NCI-H1930 (cell line): ENCODE measurements at places on chromosomes 11 and 22.

DNA sequence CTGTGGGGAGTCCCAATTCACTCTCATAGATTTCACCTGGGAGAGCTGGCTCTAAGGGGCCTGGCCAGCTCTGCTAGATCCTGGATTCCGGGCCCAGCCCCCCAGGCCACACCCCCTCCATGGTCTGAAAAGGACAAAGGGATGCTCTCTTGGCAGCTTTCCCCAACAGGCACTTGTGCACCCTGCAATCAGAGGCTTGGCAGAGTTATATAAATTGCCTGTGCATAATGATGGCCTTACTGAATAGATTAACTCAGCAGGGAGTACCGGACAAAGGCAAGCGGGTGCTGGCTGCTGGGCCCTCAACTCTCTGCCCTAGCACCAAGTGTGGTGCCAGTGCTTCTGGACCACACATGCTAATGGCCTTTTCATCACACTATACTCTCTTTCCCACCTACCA is 461.6 kb downstream of the BUD13 start:
- DNase-seq: no peak

GRCh38 chr11:8194956-8195355 is 26.1 kb upstream of the RIC3 start:
- no peak for DNase-seq

DNA sequence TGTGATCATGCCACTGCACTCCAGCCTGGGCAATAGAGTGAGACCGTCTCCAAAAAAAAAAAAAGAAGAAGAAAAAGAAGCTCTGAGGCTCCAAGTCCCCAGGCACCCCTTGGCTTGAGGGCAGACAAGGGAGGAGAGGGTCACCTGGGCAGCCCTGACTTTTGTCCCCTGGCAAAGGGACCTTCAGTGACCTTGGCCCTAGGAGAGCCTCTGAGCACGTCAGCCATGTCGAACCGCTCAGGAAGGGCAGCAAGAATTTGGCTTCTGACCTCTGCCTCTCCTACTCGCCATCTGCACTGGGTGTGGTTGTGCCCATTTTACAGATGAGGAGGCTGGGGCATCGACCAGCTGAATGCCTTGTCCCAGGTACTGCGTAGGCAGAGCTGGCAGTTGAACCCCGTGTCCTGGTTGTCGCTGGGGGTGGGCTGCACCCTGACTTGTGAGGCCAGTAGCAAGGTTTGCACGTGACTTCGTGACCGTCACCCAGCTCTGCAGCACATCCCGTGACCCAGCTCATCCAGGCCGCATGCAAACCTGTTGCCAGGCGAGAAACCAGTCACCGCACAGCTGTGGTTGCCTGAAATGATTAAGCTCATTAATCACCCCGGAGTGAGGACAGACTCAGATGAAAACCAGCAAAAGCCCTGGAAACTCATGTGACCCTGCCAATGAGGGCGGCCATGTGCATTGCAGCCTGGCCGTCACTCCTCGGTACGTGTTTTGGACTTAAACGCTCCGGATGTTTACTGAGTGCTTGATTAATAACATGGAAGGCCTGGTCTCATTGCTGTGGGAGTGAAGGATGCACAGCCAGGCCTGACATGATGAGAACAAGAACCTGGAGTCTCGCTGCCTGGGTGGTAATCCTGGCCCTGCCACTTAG is 47.7 kb upstream of the PPP6R3 start:
- DNase-seq: no peak

- DNase-seq: no peak
Measured at GRCh38 chr11:68891351-68891948, 12.2 kb downstream of the MRPL21 start.

DNA sequence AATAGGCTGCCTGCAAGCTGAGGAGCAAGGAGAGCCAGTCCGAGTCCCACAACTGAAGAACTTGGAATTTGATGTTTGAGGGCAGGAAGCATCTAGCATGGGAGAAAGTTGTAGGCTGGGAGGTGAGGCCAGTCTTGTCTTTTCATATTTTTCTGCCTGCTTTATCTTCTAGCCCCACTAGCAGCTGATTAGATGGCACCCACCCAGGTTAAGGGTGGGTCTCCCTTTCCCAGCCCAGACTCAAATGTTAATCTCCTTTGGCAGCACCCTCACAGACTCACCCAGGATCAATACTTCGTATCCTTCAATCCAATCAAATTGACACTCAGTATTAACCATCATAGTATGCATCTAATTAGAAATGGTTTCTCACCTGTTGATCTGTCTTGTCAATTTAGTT is 5.0 kb upstream of the COX8A start:
- DNase-seq: no peak

DNA sequence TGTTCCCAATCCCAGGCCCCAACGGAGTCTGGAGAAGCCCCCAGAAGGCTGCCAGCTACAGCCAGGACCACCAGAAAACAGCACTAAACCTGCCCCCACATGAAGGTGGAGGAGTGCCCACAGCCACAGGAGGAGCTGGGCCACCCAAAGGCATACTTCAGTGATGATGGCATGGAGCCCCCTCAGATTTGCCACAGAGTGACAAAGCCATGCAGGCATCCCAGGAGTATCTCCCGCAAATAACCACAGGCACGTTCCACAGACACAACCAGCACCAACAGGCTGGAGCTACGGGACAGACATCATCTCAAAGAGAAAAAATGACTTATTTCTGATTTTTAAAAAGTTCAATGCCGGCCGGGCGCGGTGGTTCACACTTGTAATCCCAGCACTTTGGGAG is 10.6 kb downstream of the CARS1 start:
- no peak for DNase-seq

GRCh38 chr22:45192701-45193187 is 29.0 kb downstream of the NUP50 start:
- no peak for DNase-seq

- DNase-seq: no peak
Measured at GRCh38 chr22:26239581-26239980, 70.3 kb downstream of the SEZ6L start.

- DNase-seq: no peak
Measured at GRCh38 chr11:115905341-115906000, 401.3 kb upstream of the CADM1 start.

GRCh38 chr22:35437049-35437448 is 37.1 kb downstream of the MCM5 start:
- no peak for DNase-seq

GRCh38 chr11:19370100-19370861 is 129.5 kb upstream of the E2F8 start:
- DNase-seq: no peak
